ENCODE measurements at places on chromosomes 5 and 9.

DNA sequence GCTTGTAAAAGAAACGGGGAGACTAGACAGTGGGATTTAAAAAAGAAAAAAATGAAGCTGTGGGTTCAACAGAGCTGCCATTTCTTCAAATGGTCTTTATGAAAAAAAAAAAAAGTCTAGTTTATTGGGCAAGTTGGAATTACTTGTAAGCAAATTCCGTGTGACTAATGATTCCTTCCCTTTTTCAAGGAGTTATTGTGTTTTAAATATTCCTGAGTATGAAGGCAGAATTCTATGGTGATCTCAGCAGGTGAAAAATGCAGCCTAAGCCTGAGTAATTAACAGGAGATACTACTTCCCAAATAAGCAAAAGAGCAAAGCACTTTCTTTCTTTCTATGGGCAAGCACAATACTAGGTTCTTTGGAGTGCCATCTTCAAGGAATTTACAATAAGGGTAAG, 481.9 kb downstream of the ZNF608 start:
- no peak for DNase-seq

GRCh38 chr9:23412046-23412445, 414.0 kb downstream of the ELAVL2 start:
- no peak for DNase-seq

- no peak for DNase-seq
These were observed 62.8 kb upstream of the FCN1 start for GRCh38 chr9:134980516-134980915.

DNA sequence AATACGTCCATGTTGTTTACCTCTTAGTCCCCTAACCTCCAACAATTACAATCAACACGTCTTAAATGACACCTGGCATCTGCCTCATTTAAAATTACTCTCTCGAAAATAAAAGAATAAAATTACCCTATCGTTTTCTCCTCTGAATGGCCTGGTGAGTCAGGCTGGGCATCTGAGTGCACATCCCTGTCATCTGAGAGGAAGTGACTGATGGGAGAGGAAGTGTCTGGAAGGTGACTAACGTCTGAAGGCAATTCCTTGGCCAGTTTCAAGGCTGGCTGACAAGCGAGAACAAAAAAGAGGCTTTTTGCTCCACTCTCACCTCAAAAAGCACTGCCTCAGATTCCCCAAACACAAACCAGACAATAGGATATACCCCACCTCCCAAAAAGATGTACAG, 57.7 kb downstream of the MAPKAP1 start:
- no peak for DNase-seq

- DNase-seq, result no peak
These were observed 35.9 kb upstream of the TAF1L start for GRCh38 chr9:32671333-32671732.

- no peak for DNase-seq
These were observed 145.4 kb downstream of the MAPKAP1 start for GRCh38 chr9:125561509-125562148.

GRCh38 chr5:143314659-143315058, 88.8 kb downstream of the NR3C1 start:
- DNase-seq, result no peak

GRCh38 chr5:156942064-156942463, 21.0 kb downstream of the TIMD4 start:
- DNase-seq, result no peak

- no peak for DNase-seq
These were observed 82.7 kb upstream of the OLFM1 start for GRCh38 chr9:135004772-135005171.

DNA sequence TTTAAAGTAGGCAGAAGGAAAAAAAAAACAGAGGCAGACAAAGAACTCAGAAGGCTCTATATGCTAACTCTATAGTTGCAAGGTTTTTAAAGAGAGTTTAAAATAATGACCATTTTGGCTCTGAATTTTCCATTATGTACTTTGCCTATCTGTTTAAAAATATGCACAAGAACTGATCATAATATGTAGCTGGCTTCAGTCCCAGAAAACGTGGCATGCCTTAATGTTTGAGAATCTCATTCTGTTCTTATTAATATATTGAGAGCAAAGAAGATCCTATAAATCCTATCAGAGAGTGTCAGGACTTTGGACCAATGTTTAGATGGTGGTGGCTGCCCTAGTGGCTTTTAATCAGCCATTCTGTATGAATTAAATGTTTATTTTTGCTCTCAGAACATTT, 121.5 kb downstream of the JMY start:
- no peak for DNase-seq

DNA sequence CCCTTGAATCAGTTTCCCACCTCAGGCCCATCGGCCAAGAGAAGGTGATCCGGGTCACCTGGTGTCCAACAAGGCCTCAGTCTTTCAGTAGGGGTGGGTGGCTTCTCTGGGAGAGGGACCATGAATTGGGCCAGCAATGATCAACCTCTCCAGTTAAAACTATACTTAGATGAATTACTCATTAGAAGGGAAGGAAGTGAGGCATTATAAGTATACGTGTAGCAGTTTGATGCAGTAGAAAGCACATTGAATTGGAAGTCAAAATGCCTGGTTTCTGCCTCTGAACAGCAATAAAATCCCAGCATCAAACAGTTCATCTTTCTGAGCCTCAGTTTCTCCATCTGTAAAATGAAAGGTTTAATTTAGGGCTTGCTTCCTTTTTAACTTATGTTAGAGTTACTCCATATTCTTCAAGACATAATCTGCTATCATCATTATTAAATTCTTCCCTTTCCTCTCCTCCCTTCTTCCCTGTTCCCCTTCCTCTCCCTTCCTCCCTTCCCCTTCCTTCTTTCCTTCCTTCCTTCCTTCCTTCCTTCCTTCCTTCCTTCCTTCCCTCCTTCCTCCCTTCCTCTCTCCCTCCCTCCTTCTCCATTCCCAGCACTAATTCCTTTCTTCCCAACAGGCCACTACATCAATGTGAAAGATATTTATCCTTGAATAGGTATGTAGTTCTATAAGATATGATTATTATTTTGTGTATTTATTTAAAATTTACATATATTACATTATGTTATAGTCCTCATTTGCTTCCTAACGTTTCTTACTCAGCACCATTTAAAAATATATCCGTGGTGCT, 18.6 kb upstream of the TMEM174 start:
- DNase-seq, result no peak

DNA sequence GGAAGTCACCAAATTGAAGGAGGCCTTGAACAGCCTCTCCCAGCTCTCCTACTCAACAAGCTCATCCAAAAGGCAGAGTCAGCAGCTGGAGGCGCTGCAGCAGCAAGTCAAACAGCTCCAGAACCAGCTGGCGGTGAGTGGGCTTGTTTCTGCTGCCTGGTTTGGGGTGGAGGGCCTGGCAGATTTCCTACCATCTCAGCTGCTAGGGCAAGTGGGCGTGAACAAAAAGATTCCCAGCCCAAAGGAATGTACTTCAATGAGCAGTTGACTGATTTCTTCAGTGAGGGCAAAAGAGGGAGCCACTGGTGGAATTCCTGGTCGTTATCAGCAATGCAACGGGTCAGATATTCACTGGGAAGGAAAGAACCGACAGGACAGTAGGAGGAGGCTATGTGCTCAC, 12.6 kb upstream of the TTC23L start:
- no peak for DNase-seq

GRCh38 chr5:154419236-154419635, 26.6 kb upstream of the SAP30L start:
- no peak for DNase-seq

DNA sequence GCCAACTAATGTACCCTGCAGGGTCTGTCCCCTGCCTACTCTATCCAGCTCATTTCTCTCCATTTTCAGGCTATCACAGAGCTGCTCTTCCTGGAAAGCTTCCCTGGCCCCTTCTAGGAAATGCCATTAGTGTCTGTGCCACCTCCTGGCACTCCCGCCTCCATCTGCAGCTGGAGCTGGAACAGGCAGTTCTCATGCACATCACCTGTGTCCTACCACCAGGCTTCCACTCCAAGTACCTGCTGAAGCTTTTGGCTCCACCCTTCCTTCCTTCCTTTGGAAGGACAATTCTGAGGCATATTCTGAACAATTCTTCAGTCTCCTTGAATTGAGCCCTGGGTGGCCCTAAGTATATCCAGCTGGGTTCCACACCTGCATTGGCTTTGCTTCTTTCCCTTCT, 156.2 kb upstream of the ZNF618 start:
- DNase-seq, result no peak

DNA sequence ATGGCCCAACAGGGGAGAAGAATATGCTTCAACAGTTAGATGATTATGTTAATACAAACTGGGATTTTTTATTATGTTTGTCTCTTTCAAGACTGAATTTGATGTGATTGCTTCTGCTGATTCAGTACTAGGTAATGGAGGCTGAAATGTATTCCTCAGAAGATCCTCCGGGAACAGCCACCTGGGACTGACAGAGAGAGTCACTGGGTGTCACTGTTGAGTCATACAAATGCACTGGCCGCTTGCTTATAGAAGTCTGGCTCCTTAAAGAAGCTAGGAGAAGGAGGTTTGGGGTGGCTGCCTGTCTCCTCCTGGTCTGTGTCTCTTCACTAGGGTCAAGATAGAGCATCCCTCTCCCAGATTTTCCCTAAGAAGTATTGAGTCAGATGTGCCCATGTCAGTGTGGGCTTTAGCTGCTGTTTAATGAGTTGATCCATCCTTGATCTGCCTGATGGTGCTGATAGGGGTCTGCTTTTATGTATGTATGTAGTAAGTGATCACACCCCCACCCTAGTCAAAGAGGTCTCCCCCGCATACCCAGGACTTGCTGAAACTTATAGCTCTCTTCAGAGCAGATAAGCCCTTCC, 773.4 kb downstream of the BRINP1 start:
- DNase-seq, result no peak

- DNase-seq, result peak; percentile 23
These were observed 28.4 kb upstream of the RNF130 start for GRCh38 chr5:180099733-180100611.

DNA sequence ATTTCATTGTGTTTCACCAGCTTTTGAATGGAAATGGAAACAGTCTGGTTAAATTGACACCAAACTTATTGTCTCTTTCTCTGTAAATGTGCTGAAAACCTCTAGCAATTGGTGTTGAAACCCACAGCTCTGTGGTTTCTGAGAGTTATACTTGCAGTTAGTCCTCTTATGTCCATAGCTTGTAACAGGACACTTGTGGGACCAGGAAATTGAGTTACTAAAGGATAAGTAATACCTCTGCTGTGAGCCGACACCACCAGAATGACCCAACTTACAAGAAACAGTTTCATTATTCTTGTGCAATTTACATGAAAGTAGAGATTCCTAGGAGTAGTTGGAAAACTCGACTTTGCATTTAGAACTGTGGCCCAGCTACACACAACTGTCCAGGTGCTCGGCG, 191.5 kb downstream of the CFAP90 start:
- DNase-seq, result no peak

DNA sequence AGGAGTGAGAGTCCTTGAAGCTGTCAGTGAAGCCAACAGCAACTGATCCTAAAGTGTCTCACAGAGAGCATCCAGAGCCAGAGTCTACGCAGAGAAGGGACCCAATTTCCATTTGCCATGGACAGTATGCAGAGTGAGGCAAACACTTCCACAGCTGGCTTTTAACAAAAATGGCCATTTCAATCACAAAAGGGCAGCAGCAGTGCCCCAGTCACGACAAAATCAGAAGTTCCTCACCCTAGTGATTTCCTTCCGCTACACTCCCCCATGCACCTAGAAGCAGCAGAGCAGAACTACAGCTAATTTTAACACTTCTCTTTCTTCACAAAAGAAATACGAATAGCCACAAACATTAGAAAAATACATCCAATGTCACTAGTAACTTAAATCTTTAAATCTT, 27.9 kb downstream of the FBXW11 start:
- no peak for DNase-seq

DNA sequence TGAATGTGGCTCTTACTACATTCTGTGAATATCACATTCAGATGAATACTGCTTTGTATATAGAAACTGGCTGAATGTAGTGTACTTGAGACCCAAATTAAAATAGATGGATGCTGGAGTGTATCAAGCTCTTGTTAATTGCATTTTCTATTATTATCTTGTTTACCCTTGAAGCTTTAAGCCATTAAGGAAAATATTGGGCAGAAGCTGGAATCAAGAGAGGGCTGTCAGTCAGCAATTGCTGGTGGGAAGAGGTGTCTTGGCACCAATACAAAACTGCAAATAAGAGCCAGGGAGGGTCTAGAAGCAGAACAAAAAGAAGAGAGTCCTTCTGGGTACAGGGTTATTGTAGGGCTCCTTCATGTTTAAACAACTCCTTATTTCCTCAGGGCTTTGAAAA, 38.8 kb downstream of the MUSK start:
- no peak for DNase-seq

DNA sequence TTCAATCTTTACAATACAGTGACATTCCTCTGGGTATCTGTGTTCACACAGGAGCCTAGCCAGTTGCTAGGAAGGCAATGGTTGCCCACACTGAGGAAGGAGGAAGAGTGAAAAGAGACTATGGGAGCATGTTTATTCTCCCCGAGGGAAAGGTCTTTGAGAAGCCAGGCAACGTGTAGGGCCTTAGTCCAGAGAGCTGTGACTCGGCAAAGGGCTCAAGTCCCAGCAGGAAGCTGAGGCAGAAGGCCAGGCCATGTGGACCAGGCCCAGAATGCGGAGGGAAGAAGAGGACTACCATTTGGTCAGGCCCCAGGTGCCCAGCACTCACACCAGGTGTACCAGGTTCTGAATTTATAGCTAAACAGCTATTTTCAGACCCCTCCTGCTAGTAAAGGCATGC, 136.6 kb upstream of the DMAC1 start:
- DNase-seq, result no peak

DNA sequence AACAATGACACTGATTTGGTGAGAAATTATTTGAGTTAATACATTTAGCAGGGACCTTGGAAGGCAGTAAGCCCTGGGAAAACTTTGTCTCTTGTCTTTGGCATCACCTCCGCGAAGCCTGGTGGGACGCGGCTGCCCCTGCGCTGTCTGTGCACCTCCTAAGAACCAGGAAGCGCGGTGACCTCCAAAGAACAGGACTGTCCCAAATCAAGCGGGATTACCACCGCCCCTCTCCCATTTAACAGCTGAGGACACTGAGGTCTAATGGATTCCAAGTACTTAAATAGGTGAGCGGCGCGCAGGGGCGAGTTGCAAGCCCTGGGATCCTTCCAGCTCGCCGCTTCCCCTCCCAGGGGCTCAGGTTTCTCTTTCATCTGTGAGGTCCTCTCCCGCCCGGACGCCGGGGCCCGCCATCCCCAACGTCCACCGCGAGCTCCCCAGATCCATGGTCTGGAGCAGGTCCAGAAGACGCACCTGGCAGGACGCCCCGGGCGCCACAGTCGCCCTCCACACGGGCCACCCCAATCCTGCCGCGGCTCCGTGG, 432 bp downstream of the STARD4 start:
- no peak for DNase-seq

GRCh38 chr5:153629027-153629895, 138.8 kb downstream of the GRIA1 start:
- DNase-seq, result no peak

DNA sequence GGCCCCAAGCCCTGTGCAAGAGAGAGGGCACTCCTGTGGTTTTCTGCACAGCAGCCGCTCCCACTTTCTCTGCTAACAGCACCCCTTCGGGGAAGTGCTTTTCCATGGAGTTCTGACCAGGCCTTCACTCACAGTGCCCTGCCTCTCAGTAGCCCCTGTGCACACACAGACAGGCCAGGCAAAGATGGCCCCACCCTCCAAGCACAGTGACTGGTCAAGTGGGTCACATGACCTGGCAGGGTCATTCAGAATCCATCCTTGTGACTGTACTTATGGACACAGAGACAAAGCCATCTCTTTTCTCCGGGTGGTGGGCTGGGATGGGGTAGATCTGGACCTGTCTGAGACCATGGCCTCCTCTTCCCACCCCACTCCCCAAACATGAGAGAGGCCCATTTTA, 82.5 kb downstream of the PSD2 start:
- no peak for DNase-seq

Measured in activated CD4-positive, CD25-positive, alpha-beta regulatory T cell treated with anti-CD3 and anti-CD28 coated beads, Interleukin-2, amount 50 U/mL, for 72 hours (primary cell).